ENCODE measurements at places on chromosomes 16 and 17.
A peak's percentile ranks its signal among the peaks of the same experiment; 100 is the strongest.

DNA sequence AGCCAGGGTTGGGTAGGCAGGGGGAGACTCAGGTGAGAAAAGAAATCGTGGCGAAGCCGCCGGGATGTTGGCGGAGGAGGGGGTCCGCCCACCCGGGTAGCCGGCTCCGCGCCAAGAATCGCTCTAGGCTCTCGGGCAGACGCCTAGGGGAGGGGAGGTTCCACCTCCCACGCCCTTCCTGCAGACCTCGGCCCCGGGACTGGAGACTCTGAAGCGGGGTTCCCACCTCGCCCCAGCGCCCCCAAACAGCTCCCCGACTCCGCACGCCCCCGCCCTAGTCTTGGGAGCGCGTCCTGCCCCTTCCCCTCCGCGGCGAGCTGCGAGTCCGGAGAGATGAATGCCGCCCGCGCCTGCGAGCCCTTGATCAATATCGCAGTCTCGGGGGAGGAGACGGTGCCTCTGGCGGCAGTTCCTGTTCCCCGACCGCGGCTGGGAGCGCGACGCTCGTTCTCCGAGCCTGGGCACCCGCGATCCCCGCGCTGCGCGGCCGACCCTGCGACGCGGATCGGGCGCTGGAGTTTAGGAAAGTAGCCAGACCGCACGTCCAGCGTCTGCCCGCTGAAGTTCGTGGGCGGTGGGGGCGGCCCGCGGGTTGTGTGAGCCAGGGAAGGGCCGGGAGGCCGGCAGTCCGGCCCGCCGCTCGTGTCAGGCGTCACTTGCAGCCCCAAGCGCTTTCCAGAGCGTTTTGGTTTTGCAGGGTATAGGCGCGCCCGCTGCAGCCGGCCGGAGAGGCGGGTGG, 790 bp downstream of the CRHR1 start:
- DNase-seq: peak; percentile 66

GRCh38 chr17:32341141-32341856, 674 bp downstream of the C17orf75 start:
- DNase-seq: no peak

DNA sequence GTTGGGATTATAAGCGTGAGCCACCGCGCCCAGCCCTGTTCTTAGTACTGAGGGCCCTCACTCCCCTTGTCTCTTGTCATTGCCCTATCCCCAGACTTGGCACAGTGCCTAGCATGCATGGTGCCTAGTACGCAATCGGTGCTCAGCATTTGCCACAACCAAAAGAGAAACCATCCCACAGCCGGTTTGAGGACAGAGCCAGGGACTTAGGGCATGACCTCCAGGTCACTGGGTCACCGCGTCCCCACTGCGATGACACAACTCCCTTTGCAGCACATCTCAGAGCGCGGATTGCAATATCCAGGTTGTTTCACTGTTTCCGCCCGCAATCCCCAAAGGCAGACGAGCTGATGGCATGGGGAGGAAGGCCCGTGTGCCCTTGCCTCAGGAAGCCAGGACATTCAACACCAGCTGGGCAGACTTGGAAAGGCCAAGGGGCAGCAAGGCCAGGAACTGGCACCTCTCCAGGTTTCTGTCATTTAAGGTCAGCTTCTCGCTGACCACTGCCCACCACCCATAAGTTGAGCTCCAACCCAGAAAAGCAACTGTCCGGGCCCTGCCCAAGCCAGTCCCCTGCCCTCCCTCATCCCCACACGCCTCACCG, 274.5 kb downstream of the MRTFB start:
- DNase-seq: no peak

DNA sequence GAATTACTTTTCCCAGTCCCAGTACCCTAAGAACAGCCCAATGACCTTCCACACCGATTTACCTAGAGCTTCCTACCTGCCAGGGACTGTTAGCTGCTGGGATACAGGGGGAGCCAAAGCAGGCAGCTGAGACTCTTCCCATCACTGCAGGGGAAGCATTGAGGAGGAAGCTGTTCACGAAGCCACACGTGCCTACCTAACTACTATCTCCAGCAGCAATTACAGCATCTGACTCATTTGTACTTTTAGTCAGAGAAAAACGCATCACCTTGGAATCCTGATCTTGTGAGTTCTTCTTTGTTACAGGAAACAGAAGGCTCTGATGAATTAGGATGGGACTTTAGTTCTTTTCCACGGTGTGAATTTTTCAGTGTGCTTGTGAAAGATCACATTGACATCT, 113.7 kb upstream of the DHX40 start:
- peak; percentile 50 for DNase-seq

DNA sequence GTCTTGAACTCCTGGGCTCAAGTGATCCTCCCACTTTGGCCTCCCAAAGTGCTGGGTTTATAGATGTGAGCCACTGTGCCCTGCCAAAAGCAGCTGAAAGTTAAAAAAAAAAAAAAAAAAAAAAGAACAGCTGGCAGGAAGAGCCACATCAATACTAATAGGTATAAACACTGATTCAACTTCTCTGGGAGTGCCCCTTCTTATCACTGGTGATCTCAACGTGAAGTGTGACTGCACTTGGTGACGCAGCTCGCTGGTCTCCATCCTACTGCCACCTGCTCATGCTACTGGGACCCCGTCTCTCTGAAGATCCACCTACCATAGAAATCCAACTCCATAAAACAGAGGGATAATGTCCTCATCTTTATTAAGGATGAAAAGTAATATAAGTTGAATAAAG, 40.8 kb downstream of the RNF157 start:
- DNase-seq: no peak

GRCh38 chr17:14672830-14673229, 371.9 kb downstream of the HS3ST3B1 start:
- DNase-seq: no peak

DNA sequence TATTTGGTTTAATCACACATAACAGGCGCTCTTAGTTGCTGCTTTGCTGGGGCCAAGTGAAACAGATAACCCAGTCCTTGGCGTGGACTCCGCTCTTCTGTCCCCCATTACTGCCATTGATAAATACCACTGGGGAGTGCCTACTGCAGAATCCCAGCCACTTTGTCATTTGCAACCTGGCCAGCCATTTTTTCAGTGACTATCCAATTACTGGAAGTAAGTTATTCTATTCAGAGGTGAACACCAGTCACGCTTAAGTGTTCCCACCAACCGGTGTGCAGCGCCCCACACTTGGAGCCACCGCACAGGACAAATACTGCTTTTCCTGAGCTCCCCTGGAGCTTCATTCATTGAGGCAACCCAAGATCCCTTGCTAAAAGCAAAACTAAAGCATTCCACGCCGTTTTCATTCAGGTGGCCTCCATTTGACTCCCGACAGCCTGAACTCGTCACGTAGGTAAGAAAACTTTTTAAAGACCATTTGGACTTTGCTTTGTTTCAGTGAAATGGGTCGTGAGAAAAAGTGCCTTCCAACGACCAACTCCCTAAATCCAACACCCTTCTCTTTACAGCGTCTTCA, 1.8 kb downstream of the USP7 start:
- DNase-seq: no peak

GRCh38 chr16:11201498-11202259, 54.3 kb downstream of the SOCS1 start:
- DNase-seq: peak; percentile 75

Measured in GM23338 (cell line).